Bone marrow (tissue), 2 donors: ENCODE measurements at places on chromosomes 7 and 10.

DNA sequence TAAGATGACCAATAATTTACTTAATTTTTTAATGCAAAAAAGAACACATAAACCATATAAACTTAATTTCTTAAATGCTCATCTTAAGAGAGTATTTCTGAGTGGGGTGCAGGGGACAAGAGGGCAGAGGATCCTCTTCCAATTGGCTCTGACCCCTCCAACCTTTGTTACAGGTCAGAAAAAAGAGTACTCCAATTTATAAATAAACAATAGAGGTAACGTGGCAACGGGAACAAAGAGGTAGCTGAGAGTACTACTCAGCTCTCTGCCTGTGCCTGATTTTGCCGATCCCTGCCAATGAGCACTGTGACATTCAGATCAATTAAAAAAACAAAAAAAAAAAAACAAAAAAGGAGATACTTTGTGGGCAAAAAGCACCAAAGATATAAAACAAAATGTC, 307.9 kb downstream of the PARD3 start:
- no peak for DNase-seq

DNA sequence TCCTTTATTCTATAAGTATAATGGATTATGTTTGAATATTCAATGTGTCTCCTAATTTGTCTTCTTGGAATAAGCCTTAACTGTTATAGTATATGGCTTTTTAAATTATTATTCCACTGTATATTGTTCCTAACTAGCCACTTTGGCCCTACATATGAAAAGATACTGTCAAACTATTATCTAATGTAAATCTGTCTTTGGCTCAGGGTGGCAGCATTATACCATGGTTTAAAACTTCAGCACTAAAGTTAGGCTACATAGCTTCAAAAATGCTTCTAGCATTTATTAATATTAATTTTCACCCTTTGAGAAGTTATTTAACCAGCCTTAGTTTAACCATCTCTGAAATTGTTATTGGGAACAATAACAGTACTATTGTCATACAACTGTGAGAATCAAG, 543.1 kb upstream of the MBL2 start:
- no peak for DNase-seq

DNA sequence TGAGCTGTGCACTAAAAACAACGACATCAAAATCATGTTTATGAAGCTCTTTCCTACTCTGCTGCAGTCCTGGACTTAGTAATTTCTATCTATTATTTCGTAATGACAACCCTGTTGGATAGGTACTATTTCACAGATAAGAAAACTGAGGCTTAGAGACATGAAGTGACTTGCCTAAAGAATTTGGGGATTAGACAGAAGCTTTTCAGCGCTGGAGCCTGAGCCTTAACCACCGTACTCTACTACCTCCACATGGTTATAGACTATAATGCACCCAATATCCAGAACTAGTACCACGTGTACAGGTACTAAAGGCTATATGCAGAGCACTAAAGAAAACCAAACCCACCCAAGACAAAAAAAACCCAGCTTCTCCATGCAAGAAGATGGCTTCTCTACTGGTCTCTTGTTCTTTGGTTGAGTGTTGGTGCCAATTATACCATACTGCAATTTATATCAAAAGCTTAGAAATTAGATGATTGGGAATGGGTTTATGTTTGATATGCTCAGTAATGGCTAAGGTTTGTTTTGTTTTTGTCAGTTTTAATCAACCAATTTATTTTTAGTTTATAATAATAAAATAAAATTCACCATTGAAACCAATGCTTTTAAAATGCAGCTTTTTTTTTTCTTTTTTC, 6.5 kb upstream of the SNX10 start:
- DNase-seq = no peak

- DNase-seq = no peak
Measured at GRCh38 chr10:11468126-11468742, 143.2 kb downstream of the USP6NL start.

DNA sequence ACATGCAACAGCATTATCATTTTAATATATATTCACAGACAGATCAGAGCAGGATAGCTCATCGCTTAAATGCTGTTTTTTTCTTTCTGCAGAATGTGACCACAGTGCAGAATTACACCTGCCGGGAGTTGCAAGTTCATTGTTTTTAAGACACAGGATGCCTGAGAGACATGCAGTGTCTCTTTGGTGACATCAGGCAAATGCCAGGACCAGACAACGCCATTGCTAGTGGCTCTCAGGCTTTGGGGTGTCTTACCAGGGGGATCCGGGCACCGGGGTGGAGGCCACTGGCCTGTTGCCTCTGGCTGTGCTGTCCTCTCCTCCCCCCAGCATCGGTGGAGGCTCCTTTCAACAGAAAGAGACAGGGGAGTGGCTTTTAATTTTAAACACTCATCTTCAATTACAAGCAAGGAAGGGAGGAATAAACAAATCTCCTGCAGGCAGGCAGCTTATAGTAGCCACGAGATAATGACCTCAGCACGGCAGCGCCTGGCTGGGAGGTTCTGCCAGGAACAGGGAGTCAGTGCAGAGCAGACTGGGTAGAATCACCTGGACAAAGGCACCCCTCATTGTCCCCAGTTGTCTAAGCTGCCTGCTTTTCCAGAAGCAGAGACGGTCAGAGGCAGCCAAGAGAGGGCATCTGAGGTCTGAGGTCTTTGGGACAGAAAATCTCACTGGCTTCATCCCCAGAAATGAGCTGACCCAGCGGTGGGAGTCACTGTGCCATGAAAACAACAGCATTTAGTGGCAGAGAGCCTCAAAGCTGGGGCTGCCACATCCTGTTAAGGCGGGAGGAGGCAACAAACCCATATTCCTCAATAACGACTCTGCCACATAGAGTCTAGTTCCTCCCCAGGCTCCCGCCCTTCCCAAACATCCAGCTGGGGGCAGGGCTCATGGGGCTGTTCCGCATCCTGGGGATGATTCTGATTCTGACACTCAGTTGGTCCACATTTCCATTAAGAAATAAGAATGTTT, 148.4 kb downstream of the TCERG1L start:
- no peak for DNase-seq

DNA sequence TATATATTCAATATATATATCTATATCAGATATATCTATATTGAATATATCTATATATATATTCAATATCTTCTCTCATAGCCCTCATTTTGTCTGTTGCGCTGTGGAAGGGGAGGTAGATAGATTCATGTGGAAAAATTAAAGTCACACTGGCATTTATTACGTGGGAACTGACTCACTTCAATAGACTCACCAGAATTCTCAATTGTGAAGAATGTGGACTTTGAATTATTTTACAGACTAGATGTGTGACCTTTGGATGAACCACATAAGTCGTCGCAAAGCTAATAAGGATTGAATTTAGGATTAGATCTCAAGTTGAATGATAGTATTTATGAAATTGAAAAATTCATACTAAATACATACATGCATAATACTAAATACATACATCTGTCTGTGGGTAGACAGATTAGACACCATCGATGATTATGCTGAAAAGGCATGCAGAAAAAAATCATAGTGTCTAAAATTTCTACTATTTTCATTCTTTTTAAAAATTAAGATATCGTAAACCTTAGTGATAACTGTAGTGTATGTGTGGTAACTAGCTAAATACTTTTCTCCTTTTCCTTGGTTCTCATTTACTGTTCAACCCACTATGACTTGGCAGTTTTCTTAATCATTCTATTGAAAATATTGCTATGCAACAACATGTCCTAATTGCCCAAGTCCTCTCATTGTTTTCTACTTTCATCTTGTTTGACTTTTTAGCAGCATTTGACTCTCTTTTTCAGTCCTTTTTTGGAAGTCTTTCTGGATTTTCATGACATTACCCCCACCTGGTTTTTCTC, 61.8 kb upstream of the A1CF start:
- no peak for DNase-seq

- DNase-seq = no peak
Measured at GRCh38 chr10:81251457-81252115, 623.4 kb upstream of the NRG3 start.

DNA sequence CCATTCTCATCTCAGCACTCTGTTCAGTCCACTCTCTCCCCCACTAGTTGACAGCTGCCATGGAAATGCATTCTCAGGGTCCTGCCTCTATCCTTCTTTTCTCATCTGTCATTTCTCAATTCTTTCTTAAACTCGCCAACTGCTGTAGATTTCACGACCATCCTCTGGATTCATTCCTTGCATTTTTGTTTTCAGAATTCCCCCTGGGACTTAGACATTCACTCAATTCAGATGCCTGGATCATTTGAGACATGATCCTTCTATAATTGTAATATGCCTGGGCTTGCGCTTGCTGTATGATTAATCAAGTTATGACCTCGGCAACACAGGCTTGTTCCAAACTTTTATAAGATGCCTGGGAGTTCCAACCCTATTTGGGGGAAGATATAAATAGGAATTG, 104.5 kb downstream of the RAB11FIP2 start:
- no peak for DNase-seq

DNA sequence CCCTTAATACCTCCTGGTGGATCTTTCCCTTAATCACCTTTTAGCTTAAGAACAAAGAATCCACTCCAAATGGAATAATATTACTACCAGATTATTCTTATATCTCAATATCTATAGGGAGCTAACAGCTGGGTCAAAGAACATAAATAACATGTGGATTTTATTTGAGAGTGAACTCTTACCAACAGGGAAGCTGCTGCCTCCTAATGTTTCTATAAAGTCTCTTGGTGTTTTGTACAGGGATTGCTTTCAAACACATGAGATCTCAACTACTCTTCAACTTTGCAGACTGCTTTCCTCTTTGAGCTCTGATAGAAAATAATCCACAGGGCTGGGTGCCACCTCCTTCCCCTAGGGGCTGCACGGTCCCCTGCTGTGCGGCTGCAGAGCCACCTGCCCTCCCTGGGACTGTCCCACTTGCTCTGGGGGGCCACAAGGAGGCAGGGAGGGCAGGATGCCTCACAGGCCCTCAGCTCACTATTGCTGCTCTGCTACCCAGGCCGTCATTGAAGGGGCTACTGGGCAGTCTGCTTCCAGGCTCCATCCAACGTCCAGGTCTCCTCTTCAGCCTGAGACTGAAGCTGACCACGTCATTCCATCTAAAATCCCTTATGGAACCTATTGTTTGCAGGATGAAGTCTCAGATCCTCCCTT, 191.2 kb downstream of the CXCL12 start:
- no peak for DNase-seq

DNA sequence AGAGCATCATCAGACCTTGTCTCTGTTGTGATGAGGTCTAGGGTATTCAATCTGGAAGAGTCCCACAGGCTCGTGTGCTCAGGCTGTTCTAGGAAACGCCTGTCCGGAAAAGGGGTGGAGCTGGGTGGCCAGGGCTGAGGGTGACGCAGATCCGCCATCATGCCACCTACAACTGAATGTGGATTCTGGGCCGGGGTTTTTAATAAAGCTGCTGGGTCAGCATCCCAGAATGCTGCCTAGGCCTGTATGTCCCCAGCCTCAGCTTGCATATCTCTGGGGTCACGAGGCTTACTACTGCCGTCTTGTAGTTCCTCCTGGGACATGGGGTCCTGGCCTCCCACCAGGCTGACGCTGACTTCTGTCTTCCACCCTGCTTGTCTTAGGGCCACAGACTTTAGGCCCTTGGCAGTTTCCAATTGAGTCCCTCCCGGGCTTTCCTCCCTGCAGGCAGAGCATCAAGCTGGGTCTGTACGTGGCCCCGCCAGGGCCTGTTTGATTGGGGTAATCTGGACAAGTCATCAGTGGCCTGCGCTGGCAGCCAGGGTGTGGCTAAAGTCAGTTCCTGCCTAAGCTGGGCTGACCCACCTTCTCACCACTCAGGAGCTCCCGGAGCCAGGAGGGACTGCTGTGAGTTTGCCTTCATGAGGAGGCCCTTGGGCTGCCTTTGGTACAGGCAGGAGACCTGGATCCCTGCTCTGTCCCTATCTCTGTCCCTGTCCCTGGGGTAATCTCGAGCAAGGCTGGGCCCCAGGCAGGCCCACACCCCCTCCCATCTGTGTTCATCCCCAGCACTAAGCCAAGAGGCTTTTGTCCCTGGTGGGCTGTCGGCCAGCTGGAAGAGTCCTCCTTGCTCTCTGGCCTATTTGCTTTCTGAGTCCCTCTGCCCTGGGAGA, 79.9 kb downstream of the ZMIZ1 start:
- no peak for DNase-seq

DNA sequence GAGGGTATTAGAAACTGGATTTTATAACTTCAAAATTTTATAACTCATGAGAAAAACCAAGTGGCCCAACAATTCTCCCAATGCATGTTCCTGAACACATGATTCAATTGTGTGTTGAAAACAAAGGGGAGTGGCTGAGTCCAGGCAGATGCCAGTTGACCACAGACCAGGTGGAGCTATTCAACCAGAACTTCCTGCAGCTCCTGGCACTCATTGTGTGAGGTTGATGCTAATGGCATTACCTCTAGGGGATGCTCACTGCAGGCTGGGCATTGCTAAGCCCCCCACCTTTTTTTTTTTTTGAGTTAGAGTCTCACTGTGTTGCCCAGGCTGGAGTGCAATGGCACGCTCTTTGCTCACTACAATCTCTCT, 20.3 kb downstream of the MYOF start:
- no peak for DNase-seq

DNA sequence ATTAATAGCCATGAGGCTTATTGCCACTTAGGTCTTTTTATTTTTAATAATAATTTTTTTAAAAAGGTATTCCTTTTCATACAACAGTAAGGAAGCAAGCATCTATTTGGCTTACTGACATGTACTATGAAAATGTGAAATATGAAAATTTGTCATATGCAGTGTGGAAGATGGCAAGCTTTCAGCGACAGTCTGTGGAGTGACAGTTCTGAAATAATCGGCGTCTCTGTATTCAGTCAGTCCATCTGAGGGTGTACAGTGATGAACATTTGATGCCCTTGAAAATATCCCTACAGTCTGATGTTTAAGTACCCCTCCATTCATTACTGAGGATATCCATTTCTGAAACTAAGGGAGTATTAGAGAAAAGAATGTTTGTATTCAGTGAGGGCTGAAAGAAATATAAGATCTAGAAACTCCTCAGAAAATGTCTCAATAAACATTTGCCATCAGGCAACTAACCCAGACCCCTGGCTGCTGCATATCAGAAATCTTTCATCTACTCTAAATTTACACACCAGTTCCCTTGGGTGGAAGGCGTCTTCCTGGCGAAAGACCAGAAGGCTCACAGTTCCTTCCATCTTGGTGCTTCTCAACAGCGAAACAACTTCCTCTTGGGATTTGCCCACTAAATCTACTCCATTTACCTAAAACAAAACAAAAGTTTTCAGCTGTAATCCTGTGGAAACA, 440.6 kb downstream of the PARD3 start:
- no peak for DNase-seq

GRCh38 chr10:121935702-121936101, 7.9 kb upstream of the ATE1 start:
- DNase-seq = no peak

GRCh38 chr7:23298141-23298881, 828 bp upstream of the MALSU1 start:
- no peak for DNase-seq

DNA sequence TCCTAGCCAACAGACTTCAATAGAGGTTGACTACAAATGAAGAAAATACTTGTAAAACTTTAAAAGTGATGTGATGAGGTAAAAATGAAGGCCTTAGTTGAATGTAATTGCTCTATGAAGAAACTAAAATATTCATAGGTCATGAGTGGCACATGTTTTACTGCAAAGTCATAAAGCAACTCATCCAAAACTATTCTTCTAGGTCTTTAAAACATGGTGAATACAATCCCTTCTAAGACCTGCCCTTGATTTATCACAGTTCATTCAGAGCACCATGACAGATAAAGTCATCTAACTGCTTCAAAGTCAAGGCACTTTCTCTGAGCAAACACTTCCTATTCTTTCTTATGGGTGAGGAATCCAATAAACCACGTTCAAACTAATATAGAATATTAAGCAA, 713.5 kb downstream of the SORCS1 start:
- DNase-seq = no peak

- no peak for DNase-seq
Measured at GRCh38 chr10:12406764-12407400, 57.5 kb downstream of the CAMK1D start.

GRCh38 chr10:74500026-74500704, 326.2 kb upstream of the KAT6B start:
- no peak for DNase-seq
